ENCODE measurements at places on chromosomes 6 and 20.

DNA sequence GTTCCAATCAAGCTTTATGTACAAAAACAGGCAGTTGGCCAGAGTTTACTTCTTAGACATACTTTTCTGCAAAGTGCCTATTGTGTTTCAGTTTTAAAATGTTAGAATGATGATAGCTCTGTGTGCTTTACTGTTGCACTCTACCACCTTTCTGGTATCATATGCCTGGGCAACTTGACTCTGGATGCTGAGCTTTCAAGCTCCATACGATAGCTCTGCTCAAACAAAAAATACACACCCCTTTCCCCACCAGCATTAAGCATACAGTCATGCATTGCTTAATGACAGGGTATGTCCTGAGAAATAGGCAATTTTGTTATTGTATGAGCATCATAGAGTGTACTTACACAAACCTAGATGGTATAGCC is 123.1 kb downstream of the RCAN2 start:
- no peak for DNase-seq

- no peak for DNase-seq
Observed at GRCh38 chr20:33259371-33259770, 23.6 kb downstream of the BPIFA1 start.

- peak; percentile 88 for DNase-seq
Observed at GRCh38 chr6:28489366-28490204, 26.0 kb downstream of the GPX6 start.

- no peak for DNase-seq
Observed at GRCh38 chr6:16238963-16239797, 793 bp downstream of the GMPR start.

DNA sequence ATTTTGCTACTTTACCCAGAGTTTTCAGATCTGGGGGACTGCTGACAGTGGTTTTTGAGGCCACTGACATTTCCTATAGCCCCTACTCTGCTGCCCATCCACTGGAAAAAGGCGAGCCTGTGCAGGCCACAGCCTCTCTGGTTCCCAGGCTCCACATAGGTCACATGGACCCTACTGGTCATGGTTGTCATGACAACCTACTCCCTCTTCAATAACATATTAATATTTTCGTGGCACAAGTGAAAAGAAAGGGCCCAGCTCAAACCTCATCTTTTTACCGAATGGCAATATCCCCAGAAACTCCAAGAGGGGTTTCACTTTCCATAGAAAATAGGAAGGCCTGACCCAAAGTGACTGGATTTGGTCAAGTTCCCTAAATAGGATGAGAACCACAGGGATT is 11.0 kb upstream of the FOXO3 start:
- peak; percentile 40 for DNase-seq

DNA sequence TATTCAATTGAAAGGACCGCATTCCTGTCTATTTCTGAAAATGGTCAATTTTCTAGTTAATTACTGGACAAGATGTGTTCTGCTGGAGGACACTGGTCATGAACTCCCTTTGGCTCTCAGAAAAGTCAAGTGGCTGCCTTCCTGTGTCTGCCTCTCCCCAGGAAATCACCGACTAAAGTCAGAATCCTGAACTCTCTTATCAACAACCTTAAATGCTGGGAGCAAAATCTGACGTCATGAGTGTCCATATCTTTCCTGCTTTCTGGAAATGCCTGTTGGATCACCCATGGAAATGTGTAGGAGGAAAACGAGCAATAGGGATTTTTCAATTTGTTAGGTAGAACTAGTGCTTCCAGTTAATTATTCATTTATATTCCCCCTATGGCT is 53.5 kb upstream of the PLCB1 start:
- peak; percentile 56 for DNase-seq

GRCh38 chr6:167937948-167938911 is 59.2 kb upstream of the KIF25 start:
- DNase-seq, result no peak

GRCh38 chr20:2042400-2042799 is 48.5 kb upstream of the PDYN start:
- peak; percentile 23 for DNase-seq

GRCh38 chr6:136956590-136957544 is 34.8 kb downstream of the SLC35D3 start:
- DNase-seq, result no peak

DNA sequence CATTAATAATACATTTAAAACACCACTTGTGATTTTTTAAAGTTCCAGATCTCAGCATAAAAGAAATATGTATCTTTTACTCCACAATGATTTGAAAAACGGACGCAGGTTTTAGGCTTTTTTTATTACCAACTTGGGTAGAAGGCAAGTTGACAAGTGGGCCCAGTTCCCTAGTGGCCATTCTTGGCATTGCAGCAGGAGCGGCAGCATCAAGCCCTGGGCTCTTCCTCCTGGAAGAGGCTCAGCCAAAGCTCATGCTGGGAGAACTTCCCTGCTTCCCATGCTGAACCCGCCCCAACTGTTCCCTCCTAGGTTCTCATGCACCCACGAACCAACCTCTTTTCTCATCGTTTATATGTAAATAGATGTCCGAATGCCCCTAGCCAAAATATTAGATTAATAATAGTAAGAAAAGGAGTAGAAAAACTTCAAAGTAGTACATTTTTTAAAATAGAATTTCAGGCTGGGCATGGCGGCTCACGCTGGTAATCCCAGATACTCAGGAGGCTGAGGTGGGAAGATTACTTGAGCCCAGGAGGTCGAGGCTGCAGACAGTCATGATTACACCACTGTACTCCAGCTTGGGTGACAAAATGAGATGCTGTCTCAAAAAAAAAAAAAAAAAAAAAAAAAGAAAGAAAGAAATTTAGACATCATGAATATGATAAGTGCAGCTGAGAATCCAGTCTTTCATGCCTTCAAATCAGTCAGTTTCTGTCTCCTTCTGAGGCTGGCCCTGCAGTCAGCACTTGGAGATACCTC is 18.2 kb upstream of the MYB start:
- peak; percentile 40 for DNase-seq

- DNase-seq, result no peak
Observed at GRCh38 chr6:157775376-157775775, 47.7 kb upstream of the SNX9 start.

DNA sequence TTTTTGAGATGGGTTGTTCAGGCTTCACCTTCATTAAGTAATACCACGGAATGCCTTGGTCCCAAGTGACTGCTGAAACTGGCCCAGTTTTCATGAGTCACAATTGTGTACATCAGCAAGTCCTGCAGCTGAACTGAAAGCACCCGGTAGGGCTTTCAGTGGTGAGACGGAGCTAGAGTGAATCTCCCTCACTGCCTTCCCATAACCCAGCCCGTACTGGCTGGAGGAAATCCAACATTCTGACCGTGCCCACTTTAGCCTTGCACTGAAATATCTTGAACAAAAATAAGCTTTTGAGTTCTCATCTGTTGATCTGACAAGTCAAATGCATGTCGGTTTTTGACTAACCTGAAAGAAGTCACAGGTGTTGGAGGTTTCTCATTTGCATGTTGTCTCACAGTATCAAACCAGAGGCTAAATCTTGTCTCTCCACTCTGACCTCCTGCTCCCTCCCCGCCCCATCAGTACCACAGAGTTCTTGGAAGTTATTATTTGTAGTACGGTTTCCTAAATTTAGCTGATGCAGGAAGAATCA is 35.9 kb downstream of the DUSP22 start:
- peak; percentile 91 for DNase-seq

- no peak for DNase-seq
Observed at GRCh38 chr20:11978496-11978895, 60.8 kb downstream of the BTBD3 start.

GRCh38 chr6:69202768-69203167 is 567.7 kb downstream of the ADGRB3 start:
- no peak for DNase-seq

DNA sequence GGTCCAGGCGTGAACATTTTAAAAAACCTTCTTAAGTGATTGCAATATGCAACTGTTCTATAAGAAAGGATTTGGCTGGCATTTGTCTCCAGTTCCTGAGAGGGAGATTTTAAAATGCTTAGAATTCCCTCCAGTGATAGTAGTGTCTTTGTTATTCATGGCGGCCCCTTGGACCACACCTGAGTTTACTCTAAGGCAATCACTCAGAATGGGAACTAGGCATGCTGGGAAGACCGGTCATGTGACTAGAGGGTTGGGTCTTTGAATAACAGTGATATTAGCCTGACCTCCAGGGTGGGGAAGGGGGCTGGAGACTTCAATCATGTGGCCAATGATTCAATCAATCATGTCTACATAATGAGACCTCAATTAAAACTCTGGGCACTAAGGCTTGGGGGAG is 50.7 kb upstream of the UTRN start:
- no peak for DNase-seq

DNA sequence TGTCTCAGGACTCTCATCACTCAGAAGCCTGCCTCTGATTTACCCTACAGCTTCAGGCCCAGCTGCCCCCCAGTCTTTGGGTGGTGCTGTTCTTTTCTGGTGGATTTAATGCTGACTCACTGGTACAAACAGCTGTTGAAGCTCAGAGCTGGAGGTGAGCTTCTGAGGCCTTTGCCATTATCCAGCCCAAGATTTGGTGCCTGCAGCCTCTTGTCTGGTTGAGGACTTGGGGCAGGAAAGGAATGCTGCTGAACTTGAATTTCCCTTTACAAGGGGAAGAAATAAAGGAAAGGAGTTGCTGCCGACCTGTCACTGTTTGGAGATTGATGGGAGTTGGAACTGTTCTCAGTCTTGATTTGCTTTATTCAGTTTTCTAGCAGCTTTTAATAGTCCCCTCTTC is 19.8 kb downstream of the ABCF1 start:
- DNase-seq, result peak; percentile 72

- no peak for DNase-seq
Observed at GRCh38 chr6:105274678-105275077, 94.9 kb upstream of the POPDC3 start.

GRCh38 chr6:148538261-148539190 is 195.9 kb downstream of the SASH1 start:
- DNase-seq, result peak; percentile 69

DNA sequence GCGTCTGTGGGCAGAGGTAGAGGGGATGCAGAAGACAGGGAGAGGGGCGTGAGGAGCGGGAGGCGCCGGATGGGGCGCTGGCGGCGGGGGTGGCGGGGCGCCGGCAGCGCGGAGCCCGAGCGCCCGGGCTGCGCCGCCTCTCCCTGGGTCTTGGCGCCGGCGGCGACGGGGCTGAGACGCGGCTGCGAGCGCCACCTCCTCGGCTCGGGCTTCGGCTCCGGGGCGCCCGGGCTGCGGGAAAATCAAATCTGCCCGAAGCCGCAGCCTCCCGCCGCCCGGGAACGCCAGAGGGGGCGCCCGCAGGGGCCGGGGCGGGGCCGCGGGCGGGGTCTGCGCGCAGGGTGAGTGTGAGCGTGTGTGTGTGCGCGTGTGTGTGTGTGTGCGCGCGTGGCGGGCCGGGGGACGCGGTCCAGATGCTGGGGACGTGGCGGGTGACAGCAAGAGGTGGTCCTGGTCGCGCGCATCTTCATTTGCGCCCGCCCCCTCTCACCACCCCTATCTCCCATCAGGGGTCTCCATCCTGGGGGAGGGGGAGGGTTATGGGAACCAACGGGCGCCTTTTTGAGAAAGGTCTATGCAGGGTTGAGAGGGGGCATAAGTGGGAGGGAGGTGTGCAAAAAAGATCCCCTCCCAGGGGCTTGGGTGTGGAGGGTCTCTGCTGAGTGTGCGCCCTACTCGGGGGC is 646 bp upstream of the CPNE5 start:
- peak; percentile 55 for DNase-seq

- DNase-seq, result no peak
Observed at GRCh38 chr6:34004706-34005105, 141.2 kb downstream of the GRM4 start.

GRCh38 chr20:55009066-55009465 is 533.7 kb downstream of the DOK5 start:
- DNase-seq, result no peak

DNA sequence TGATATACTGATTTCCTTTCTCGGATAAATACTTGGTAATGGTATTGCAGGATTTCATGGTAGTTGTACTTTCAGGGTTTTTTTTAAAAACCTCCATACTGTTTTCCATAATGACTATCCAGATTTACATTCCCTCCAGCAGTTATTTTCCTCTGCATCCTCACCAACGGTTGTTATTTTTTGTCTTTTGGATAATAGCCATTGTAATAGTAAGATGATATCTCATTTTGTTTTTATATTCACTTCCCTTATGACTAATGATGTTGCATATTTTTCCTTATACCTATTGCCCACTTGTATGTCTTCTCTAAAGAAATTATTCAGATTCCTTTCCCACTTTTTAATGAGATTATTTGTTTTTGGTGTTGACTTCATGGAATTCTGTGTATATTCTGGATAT is 231.0 kb downstream of the MEI4 start:
- peak; percentile 0 for DNase-seq

DNA sequence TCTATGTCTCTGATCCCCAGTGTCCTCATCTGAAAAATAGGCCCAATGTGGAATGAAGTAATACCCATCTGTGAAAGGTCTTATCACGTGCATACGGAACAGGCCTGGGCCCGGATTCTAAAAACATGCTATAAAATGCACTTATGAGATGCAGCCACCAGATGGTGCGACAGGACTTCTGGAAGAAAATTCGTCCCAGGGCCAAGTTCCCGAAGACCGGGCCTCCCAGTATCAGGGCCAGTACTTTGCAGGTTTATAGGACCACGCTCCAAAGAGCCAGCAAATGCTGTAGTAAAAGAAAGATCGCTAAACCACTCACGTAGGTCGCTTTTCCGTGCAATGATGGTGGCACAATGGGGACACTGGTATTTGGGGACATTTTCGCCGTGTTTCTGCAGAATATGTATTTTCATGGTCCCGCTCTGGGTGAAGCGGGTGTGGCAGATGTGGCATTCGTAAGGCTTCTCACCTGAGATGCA is 10.6 kb downstream of the CTCFL start:
- peak; percentile 85 for DNase-seq

DNA sequence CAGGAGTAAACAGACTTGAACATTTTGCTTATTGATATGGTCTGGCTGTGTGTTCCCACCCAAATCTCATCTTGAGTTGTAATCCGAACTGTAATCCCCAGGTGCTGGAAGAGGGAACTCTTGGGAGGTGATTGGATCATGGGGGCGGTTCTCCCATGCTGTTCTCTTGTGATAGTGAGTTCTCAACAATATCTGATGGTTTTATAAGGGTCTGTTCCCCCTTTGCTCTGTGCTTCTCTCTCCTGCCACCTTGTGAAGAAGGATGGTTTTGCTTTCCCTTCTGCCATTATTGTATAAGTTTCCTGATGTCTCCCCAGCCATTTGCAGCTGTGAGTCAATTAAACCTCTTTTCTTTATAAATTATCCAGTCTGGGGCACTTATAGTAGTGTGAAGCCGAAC is 40.0 kb downstream of the MYLIP start:
- peak; percentile 64 for DNase-seq

DNA sequence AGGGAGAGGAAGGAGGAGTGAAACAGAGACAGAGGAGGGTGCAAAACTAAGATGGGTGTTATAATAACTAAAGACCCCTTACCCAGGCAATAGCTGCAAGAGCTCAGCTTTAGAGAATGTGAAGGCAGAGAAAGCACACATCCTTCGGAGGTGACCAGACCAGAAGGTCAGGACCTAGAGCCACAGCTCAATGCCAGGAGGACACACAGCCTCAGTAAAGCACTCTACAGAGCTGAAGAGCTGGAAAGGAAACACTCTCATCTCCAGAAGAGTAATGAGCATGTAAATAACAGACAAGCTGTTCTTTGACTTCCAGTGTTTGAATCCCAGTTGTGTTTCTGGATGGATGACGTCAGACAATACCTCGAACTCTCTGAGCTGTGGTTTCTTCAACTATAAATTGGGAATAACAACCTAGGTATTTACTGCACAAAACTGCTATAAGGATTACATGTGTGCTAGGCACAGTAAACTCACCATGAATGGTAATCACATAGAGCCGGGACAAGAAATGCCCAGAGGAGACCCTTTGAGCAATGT is 63.2 kb downstream of the MAP3K5 start:
- no peak for DNase-seq

GRCh38 chr6:168949981-168950857 is 303.4 kb downstream of the THBS2 start:
- DNase-seq, result no peak

All from cardiac fibroblast (primary cell).